ENCODE measurements at places on chromosomes 5 and 9.

DNA sequence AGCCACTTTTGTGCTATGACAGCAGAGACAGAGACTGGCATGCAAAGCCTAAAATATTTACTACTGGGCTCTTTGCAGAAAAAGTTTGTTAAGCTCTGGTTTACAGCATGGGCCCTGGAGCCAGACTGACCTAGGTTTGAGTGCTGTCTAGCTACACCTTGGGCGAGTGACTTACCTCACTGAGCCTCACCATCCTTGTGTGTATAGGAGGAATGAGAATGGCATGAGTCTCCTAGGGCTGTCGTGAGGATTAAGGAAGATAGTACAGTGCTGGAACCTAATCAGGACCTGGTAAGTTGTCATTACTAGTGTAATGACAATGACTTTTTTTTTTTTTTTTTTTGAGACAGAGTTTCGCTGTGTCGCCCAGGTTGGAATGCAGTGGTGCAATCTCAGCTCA lies 65.2 kb downstream of the MSX2 start:
- DNase-seq: no peak

- no peak for DNase-seq
These were observed 10.0 kb downstream of the NR3C1 start for GRCh38 chr5:143393524-143393923.

DNA sequence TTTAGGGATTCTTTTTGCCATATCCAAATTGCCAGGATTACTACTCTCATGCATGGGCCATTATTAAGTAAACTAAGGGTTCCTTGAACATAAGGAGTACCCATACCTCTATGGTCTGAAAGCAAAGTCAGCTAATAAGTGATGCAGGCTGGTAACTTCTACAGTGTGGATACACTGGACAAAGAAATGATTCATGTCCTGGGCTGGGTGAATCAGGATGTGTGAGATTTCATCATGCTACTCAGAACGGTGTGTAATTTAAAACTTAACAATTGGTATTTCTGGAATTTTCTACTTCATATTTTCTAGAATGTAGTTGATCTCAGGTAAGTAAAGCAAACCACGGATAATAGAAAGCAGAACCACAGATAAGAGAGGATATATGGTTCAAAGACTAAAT lies 428.8 kb downstream of the CHSY3 start:
- DNase-seq: no peak

DNA sequence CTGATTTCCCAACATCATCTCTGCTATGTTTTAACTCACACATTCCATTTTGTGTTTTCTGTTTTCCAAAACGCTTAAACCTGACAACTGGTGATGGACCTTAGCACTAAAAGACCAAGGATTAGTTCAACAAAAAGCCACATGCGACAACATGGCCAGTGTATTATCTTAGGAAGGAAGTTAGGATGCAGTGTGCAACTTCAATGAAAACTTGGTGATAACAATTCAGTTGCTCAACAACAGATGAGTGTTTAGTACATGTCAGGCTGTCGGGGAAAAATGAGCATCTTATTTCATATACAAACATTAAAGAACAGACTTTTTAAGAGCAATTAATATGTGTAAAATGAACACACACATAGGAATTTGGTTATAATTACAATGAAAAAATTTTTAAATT lies 780.0 kb downstream of the SEMA5A start:
- DNase-seq: no peak

DNA sequence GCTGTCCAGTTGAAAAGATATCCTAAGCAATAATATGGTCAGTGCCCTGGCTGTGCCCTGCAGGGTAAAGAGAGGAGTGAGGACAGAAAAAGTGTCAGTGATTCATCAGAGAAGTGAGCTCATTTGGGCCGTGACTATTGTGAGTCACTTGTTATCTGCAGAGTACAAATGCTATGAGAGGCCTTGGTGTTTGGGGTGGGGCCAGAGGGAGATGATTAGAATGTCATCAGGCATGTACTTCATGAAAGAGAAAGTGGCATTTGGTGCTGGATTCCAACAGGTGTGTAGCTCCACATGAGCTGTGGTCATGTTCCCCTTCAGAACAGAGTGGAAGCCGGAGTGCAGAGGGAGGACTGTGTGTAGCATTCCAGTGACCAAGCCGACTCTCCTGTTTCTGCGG lies 174.1 kb downstream of the KDM4C start:
- no peak for DNase-seq

DNA sequence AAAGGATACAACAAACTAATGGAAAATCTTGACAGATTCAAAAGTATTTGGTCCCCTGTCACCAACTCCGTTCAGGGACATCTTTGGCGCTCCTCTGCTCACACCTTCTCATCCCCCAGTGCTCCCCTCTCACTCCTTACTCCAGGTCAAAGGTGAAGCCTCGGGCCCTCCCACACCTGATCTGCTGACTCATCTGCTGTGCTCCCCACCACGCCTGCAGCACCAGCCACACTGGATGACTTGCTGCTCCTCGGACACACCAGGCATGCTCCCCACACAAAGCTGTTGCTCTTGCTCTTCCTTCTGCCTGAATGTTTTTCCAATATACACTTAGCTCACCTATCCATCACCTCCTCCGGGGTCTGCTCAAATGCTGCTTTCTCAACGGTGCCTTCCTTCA lies 123.4 kb downstream of the ESM1 start:
- DNase-seq: no peak
